ENCODE measurements at places on chromosomes 2 and 18. TPM values are rescaled to one million over a fixed set of nuclear protein-coding genes. Genes with fewer than 3 reads are reported as not detected.

DNA sequence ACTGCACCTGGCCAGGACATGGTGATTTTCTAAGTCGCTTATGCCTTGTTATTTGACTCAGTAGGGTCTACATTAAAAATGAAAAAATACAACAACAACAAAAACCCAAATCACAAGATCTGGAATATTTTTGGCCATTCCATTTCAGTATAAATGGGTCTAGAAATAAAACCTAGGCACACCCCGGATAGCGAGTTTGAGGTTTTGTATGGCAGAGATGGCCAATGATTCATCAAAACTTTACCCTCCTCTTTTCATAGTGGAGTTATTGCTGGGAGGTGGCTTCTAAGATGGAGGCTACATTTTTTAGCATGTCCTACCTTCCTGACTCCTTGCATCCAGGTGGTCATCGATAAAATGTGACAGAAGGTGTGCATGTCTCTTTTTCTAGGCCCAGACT lies 49.3 kb upstream of the PELI1 start:
- DNase-seq = no peak

The IHH gene
- total RNA-seq = not detected

The ALPP gene
- total RNA-seq = not detected

DNA sequence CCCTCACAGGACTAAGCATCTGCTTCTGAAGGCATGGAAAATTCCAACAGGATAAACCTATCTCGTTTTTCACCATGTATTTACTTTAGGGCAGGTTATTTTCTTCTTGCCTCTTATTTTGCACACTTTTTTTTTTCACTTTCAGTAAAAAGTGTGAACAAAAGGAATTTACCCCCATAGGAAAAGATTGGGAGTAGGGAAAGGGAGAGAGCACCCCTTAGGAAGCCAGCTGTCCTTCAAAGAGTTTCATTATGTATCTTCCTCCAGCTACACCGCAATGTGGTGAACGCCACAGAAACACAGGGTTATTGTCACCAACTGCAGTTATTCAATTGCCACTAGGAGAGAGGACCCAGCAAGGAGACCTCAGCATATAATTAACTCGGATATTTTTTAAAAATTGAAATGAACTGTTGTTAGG lies 286.2 kb upstream of the VRK2 start:
- DNase-seq = no peak

GRCh38 chr2:199339891-199340605 lies 117.7 kb downstream of the SATB2 start:
- DNase-seq = no peak

DNA sequence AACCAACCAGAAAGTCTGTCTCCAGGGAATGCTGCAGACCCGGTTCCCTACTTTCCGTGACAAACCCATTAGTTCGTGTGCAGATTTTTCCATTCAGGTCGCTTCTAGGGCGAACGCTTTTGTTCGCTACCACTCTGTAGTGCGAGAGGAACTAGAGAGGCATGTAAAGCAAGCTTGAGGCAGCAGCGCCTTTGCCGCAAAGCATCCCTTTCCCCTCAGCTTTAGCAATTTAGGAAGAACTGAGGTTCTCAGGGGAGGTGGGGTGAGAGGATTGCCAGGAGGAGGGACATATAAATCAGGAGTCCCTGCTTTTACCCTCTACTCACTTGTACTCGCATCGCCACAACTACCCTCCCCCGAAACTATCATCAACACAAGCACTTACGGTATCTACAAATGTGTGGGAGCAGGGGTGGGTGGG lies 748 bp upstream of the ZNF804A start:
- DNase-seq = no peak

The IL36A gene
- total RNA-seq = not detected

The RAB27B gene
- 0.02 TPM for total RNA-seq

The SLC25A52 gene
- total RNA-seq = not detected

DNA sequence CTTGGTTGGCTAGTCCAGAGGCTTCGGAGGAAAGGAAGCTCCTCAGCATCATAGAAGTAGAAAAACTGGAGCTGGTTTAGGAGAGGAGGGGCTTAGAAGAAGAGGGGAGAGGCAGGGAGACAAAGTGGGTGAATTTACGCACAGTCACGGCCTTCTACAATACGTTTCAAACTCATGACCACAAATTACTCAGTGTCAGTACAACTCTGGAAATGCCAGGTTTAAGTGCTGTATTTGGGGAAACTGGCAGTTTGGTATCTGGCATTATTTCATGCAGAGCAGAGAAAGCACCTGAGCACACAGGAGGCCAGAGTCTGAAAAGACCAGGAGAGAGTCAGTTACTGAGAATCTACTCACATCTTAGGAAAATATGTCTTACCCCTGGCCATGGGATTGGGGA lies 55.4 kb downstream of the XRCC5 start:
- no peak for DNase-seq

DNA sequence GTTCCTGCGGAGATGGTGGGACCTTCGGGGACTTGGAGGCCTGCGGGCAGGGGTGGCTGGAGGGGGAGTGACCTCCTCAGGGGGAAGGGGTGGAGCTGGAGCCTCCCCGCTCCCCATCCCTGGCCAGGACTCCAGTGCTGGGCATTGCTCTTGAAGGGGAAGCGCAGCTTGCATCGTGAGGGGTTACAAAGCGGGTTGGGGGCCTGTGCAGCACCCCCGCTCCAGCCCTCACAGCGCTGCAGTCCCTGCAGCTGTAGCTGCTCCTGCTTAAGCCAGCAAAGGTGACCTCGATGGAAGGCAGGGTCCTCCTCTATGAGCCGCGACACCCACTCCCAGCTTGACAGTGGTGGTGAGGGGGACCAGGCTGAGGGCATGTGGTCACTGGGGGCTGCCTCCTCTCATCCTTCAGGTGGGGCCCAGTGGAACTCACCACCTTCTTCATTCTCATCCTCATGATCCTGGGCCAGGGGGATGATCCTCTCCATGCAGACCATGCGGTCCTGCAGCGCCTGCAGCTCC lies 36.7 kb upstream of the ANKRD62 start:
- DNase-seq = no peak

- no peak for DNase-seq
Measured at GRCh38 chr2:41941831-41942230, 106.0 kb upstream of the PKDCC start.

The SPR gene
- total RNA-seq = 41.1 TPM

GRCh38 chr2:45759310-45759851 lies 107.9 kb downstream of the PRKCE start:
- DNase-seq = peak; percentile 70

DNA sequence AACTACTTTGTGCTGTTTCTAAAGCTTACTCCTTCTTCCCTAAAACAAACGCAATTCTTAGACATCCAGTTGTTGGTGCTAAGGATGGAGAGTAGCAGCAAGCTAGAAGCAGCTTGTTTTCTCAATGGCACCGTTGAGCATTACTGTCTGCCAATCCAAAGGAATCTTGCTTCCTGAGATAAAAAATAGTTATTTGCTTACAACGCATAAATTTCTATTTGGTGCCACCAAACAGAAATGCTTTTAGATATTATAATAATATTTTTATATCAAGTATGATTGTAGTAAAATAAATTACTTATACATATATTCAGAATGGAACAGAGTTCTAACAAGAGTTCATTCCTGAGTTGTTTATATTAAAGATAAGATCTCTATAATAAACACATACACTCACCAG lies 434.7 kb downstream of the CPS1 start:
- no peak for DNase-seq

GRCh38 chr2:212945526-212945925 lies 205.9 kb downstream of the IKZF2 start:
- DNase-seq = no peak

Data from gastrocnemius medialis (tissue), 4 donors.